Pulmonary artery endothelial cell (primary cell): ENCODE measurements at places on chromosomes 16 and 17. TPM values are rescaled to one million over a fixed set of nuclear protein-coding genes. Genes with fewer than 3 reads are reported as not detected.

DNA sequence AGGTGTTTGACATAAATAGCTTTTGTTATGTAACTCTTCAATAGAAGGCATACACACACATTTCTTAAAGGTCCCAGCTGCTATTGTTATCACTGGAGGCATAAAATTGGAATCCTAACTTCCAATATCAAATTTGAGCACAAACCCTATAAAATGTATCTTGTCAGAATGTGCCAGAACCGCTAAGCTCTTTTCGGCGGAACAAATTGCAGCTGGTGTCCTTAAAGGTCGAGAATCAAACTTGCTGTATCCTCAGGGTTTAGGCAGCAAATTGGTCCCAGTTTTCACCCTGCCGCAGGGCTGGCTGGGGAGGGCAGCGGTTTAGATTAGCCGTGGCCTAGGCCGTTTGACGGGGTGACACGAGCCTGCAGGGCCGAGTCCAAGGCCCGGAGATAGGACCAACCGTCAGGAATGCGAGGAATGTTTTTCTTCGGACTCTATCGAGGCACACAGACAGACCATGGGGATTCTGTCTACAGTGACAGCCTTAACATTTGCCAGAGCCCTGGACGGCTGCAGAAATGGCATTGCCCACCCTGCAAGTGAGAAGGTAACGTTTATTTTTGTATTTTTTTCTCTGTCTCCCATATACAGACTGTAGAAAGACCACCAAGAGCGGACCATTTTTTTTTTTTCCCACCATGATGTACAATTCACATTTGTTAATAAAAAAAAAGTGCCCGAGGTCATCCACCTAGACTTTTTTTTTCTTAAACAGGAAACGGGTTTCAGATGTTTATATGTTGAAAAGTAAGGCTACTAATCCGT lies 297.1 kb downstream of the IRF8 start:
- DNase-seq, result no peak

DNA sequence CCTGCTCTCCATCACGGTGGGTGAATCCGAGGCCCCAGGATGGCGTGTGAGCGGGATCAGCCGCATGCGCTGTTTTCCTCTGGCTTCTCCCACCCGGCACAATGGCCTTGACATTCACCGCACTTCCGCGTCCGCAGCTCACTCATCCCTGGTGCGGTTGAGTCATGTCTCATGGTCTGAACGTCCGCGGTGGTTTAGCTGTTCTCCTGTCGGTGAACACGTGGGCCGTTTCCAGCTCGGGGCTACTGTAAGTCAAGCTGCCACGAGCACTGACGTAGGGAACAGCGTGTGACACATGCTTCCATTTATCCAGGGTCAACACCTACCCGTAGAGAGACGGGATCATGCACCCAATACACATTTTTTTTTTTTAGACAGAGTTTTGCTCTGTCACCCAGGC lies 15.3 kb upstream of the CACNA1H start:
- DNase-seq, result no peak

DNA sequence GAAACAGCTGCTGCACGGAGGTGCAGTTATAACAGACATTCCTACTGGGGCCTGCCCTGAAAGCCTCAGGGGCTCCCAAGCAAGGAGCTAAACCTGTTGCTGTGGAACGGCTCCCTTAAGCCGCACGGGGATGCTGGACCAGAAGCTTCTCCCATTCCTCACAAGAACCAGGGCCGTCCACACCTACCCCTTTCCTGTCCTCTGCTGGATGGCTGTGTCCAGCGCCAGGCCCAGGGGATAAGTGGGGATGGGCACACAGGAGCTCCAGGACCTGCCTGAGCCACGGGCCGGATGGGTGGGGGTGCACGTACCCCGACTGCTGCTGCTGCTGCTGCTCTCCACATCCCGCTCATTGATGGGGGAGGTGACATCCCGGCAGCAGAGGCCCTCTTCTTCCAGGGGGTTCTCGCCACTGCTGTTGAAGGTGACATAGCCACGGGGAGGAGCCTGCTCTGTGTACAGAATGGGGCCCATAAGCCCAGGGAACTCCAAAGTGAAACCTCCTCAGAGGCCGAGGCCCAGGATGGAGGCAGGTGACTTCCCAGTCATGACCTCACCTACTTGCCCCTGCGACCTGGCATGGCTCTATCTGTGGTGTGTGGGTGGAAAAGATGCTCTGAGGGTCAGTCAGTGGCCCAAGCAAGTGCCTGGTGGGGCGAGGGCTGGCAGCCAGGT lies 8.6 kb downstream of the NUDT16L1 start:
- no peak for DNase-seq

GFAP gene
- total RNA-seq, result 0.35 and 0.53 TPM in 2 replicates

KRTAP9-4 gene
- total RNA-seq, result not detected in 2 replicates
